ENCODE measurements at places on chromosomes 16 and 17. TPM values are rescaled to one million over a fixed set of nuclear protein-coding genes. Genes with fewer than 3 reads are reported as not detected.

Gene KREMEN2
- total RNA-seq: not detected

DNA sequence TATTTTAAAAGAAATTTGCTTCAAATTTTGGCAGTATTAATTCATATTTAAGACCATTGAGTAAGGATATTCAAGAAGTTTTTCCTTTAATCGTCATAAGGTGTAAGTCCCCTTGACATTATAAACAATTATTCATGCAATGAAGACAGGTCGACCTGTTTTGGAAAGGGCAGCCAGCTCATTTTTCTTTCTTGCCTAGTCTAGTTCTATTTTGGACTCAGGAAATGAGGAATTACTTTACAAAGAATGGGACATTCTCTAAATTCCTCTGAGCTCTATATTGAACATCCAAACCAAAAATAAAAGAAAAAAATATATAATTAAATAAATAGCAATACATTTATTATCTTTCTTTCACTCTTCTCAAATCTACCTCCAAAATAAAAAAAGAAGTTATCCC is 595.6 kb upstream of the KIF2B start:
- H3K27ac ChIP-seq: no peak overlapping the region
- no peaks in the 10 kb centered on the region for H3K4me1 ChIP-seq
- DNase-seq: no peak
- H3K27me3 ChIP-seq: no peaks in the 10 kb centered on the region

DNA sequence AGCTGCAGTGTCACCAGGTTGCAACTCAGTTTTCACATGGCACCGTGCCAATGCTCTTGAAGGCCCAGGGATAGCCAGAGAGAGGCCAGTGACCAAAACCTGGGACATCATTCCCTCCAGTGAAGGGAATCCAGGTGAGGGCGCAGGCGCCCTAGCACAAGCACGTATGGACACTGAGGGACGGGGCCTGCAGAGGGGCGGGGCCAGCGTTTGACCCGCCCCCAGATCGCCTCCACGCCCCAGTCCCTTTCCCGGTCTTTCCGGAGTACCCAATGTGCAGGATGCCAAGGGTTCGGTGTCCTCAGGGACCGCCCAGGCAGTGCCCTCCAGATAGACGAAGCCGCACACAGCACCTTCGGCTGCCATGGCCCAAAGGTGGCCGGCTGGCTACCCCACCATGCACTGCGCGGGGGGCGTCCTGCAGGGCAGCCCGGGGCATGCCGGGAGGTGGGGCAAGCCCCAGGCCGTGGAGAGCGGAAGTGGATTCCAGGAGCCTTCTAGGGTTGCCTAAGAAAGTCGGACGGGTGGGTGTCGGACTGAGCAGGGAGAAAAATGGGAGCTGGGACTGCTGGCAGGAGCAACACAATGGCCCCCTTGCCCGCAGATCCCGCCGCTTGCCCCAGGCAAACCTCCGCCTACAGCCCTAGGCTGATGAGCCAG is 4.6 kb downstream of the SLC12A4 start:
- H3K4me3 ChIP-seq: no peak overlapping the region
- no peaks in the 10 kb centered on the region for H3K27me3 ChIP-seq
- H3K4me1 ChIP-seq: peaks cover 45% of the 10 kb centered on the region
- H3K36me3 ChIP-seq: peaks cover 48% of the 10 kb centered on the region
- no peak overlapping the region for H3K27ac ChIP-seq

- H3K4me1 ChIP-seq: no peaks in the 10 kb centered on the region
- peak overlapping the region; percentile 3 for H3K27ac ChIP-seq
- H3K36me3 ChIP-seq: no peaks in the 10 kb centered on the region
- no peaks in the 10 kb centered on the region for H3K27me3 ChIP-seq
- DNase-seq: no peak
- H3K4me3 ChIP-seq: no peak overlapping the region
Measured at GRCh38 chr17:21268596-21269188, 15.5 kb upstream of the NATD1 start.

DNA sequence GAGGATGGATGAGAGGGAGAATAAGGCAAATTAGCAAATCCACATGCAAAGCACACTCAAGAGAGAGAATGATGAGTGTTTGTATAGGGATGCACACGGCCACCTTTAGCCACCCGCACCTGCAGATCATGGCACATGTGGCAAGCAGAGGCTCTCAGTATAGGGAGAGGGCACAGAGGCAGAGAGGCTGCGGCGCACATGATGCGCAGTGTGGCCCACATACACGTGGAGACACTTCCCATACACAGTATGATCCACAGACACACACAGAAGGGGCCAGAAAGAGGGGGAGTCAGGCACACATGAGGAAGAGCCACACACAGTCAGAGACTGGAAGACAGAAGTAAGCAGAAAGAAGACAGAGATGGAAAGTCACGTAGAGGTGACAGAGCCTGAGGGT is 6.5 kb upstream of the CHD3 start:
- H3K27me3 ChIP-seq: no peaks in the 10 kb centered on the region
- H3K4me1 ChIP-seq: peaks cover 74% of the 10 kb centered on the region
- peak overlapping the region; percentile 34 for H3K27ac ChIP-seq
- DNase-seq: no peak
- no peak overlapping the region for H3K4me3 ChIP-seq
- no peaks in the 10 kb centered on the region for H3K36me3 ChIP-seq

DNA sequence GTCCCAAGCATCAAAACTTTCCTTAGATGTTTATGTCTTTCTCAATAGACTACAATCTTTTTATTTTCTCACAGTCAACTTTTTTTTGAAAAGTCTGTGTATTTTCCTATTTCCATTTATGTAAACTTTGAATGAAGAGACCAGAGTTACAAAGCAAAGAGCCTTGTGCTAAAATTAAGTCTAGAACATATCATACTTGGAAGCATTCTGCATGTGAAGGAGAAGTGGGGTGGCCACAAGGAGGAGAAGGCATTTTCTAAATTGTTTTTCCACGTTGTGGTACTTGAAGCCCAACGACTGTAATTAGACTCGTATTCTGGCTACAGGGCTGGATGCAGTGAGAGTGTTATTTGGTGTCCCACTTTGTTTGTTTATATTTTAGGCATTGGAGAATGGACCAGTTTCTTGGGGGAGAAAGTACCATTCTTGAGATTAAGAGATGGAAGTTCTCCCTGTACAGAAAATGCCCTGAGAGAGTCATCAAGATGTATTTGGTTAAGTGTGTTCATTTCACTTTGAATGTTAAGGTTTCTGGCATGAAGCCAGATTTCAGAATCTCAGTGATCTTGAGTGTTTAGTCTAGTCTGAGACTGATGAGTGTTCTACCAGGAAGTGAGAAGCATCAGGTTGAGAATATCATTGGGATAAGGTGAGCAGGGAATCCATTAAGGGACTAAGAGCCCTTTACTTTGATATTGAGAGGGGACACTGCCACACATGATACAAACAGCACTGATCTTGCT is 71.6 kb downstream of the MAP2K6 start:
- no peak for DNase-seq
- no peaks in the 10 kb centered on the region for H3K27me3 ChIP-seq
- no peaks in the 10 kb centered on the region for H3K36me3 ChIP-seq
- H3K4me3 ChIP-seq: no peak overlapping the region
- no peaks in the 10 kb centered on the region for H3K4me1 ChIP-seq

DNA sequence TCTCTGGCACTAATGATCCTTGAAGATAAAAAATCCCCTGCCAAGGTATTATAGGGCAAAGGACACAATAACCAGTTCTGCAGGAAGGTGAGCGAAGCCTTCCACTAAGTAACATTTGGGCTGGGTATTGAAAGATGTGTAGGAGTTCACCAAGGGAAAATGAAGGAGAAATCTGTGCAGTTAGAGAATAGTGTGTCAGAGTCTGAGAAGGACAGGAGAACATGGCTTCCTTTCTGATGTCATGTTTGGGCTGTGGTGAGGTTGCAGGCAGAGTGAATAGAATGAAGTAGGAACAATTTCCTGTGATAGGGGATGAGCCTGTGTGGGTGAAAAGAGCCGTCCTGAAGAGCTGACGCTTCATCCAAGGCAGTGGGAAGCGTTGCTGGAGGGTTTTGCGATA is 24.1 kb upstream of the CIITA start:
- H3K4me3 ChIP-seq: no peak overlapping the region
- peaks cover 28% of the 10 kb centered on the region for H3K4me1 ChIP-seq
- H3K27me3 ChIP-seq: no peaks in the 10 kb centered on the region
- no peaks in the 10 kb centered on the region for H3K36me3 ChIP-seq
- no peak for DNase-seq

DNA sequence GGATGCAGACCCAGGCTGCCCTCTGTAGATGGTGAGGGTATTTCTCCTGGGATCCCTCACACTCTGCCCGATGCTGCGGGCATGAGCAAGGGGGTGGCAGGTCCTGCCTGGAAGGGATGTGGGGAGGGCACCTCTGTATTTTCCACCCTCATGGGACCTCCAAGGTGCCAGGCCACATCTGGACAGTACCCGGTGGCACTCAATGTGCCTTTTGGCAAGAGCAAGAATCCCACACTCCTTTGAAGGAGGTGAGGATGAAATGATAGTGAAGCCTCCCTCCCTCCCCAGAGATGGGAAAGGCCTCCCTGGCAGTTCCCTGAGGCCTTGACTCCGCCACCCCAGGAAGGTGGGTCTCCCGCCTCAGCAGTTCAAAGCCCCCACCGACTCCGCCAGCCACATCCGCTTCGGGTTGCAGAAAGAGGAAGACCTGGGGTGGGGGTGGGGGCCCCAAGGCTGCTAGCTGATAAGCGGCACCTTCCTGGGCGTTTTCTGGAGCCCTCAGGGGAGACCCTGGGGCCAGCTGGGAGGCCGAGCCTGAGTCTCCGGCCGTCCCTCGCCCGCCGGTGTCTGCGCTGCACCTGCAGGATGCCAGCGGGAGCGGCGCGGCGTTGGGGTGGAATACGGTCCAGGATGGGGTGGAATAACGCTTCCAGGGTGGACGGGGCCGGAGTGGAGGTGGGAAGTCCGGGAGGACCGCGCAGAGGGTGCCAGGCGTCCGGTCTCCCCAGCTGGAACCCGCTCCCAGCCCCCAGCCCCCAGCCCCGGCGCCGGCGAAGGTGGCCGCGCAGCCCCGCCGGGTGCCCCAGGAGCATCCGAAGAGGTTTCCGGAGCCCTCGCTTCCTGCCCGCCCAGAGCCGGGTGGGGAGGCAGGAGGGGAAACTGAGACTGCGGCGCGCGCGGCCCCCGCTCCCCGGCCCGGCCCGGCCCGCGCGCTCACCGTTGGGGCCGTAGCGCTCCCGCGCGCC is 718 bp downstream of the ATP2A3 start:
- H3K27me3 ChIP-seq: no peaks in the 10 kb centered on the region
- H3K27ac ChIP-seq: peak overlapping the region; percentile 89
- peak overlapping the region; percentile 82 for H3K4me3 ChIP-seq
- DNase-seq: peak; percentile 96

GRCh38 chr17:2266045-2266864 is 37.3 kb downstream of the SMG6 start:
- H3K4me3 ChIP-seq: peak overlapping the region; percentile 39
- peaks cover 64% of the 10 kb centered on the region for H3K4me1 ChIP-seq
- H3K27me3 ChIP-seq: no peaks in the 10 kb centered on the region
- peak; percentile 81 for DNase-seq

Measured in spleen (tissue), 13 donors.